ENCODE measurements at places on chromosomes 4 and X. TPM values are rescaled to one million over a fixed set of nuclear protein-coding genes. Genes with fewer than 3 reads are reported as not detected.

DNA sequence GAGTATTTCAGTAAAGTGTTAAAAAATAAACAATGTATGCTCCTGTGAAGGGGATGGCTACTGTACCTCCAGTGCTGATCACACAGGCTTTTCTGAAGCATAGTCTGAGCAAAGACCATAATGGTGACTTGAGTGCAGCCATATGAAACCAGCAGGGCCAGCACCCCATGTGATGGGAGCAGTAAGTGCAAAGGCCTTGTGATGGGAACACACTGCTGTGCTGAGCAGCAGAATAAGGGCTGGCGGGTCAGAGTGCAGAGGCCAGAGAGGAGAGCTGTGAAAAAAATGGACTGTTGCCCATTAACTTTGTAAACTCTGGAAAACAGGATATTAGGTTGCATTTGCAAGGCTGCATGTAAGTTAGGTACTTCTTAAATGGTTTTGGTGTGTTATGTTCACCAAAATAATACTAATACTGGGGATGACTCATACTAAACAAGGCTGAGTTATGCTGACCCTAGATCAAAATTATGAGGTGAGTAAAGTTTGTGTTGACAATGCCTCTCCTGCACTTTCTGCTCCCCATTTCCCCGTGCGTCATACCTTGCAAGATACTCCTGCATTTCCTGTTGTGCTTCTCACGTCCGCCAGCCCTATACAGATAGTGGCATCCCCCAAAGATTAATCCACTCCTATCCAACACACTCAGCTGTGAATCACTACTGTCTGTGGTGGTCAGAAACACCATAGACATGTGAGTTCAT, 67.0 kb upstream of the FAM9A start:
- DNase-seq = no peak

GRCh38 chr4:45518832-45519231, 605.0 kb downstream of the GABRG1 start:
- DNase-seq = no peak

- no peak for DNase-seq
These were observed 12.7 kb downstream of the GAB3 start for GRCh38 chrX:154738011-154738738.

- no peak for DNase-seq
These were observed 219.1 kb downstream of the THOC2 start for GRCh38 chrX:123513585-123514278.

DNA sequence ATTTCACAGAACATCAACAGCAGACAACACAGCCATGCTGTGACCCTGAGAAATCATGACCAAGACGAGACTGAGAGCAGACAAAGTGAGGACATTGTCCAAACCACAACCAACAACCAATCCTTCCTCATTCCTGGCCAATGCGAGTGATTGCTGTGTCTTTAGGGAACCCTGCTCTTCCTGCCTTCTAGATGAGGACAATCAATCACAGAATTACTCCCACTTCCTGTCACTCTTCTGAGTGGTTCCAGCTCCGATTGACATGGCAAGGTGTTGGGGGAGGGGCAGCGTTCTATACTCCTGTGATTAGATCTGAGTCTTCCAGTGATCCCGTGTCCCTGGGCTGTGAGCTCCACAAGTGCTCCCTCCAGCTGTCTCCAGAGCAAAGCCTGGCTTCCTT, 227.8 kb downstream of the STIM2 start:
- DNase-seq = no peak

DNA sequence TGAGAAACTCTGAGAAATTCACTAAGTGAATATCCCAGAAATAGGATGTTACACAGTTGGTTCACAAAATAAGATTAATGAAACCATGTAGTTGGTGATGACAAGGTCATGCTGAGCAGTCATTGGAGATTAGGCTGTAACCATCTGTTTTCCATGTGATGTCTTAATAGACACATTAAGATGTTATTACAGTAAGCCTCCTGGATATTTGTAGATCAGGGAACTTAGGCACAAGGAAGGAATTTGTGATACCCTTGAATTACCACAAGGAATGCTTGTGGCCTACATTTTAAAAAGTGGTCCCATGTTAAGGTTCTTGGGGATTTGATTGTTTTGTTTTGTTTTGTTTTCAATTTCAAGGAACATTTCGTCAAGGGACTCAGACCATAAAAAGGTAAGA, 185.6 kb upstream of the BANK1 start:
- DNase-seq = no peak

- DNase-seq = no peak
These were observed 502.8 kb downstream of the DMD start for GRCh38 chrX:32708542-32708941.

DNA sequence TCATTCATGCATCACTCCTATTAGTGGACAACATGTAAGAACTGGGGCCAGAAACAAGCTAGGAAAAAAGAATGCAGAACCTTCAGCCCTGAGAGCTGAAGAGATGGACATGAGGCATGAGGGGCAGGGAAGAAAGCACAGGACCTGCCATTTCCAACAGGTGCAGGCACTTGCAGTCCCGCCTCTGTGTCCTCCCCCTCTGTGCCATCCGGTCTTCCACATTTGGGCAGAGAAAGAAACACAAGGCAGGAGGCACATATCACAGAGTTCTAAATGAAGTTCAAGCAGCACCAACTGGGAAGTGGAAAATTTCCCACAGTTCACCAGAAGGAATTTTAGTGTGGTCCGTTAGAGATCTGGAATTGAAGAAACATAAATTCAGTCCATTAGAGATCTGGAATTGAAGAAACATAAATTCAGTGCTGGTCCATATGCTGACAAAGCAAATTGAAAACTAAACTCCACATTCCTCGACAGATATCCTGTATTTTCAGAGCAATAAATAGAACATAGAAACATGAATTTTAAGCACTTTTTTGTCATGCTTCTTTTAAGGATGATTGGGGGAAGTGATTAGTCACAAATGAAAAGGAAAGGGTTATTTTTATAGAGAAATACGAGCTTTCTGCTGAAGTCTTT, 57.2 kb upstream of the DAPP1 start:
- DNase-seq = no peak

DNA sequence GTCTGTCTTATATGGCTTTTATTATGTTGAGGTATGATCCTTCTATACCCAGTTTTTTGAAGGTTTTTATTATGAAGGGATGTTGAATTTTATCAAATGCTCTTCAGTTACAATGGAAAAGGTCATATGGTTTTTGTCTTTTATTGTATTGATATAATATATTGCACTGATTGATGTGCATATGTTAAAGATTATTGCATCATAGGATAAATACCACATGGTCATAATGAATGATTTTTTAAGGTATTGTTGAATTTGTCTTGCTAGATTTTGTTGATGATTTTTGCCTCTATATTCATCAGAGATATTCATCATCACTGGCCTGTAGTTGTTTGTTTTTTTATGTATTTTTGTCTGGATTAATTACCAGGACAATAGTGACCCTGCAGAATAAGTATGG, 339.2 kb upstream of the CT83 start:
- no peak for DNase-seq

DNA sequence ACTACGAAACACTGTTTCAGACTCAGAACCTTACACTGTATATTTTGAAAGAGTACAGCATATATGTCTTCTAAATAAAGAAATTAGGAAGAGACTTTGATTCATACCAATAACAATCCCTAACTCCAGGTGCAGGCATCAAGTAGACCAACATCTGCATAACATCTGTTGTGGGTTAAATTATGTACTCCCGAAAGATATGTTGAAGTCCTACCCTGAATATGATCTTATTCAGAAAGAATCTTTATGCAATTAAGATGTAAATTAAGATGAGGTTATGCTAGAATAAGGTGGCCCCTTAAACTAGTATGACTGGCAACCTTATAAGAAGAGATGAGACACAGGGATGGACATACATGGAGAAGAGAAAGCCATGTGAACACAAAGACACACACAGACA, 117.9 kb downstream of the INPP4B start:
- DNase-seq = no peak

DNA sequence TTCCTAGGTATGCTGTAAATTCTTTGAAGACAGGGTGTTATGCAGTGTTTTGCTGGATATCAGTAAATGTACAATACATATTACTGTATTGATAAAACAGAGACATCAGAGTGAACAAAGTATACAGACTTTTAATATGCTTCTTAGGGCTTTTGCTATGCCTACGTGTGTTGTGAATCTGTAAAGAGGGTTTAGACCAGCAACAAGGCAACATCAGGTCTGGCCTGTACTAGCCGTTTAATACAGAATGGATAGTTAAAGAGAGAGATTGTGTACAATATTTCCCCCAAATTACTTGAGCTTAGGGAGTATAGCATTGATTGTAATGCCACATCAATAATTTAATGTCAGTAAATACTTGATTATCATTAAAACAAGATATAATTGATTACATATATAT, 75.2 kb downstream of the PAQR3 start:
- DNase-seq = no peak

- DNase-seq = no peak
These were observed 435.8 kb upstream of the CPEB2 start for GRCh38 chr4:14566518-14566917.

DNA sequence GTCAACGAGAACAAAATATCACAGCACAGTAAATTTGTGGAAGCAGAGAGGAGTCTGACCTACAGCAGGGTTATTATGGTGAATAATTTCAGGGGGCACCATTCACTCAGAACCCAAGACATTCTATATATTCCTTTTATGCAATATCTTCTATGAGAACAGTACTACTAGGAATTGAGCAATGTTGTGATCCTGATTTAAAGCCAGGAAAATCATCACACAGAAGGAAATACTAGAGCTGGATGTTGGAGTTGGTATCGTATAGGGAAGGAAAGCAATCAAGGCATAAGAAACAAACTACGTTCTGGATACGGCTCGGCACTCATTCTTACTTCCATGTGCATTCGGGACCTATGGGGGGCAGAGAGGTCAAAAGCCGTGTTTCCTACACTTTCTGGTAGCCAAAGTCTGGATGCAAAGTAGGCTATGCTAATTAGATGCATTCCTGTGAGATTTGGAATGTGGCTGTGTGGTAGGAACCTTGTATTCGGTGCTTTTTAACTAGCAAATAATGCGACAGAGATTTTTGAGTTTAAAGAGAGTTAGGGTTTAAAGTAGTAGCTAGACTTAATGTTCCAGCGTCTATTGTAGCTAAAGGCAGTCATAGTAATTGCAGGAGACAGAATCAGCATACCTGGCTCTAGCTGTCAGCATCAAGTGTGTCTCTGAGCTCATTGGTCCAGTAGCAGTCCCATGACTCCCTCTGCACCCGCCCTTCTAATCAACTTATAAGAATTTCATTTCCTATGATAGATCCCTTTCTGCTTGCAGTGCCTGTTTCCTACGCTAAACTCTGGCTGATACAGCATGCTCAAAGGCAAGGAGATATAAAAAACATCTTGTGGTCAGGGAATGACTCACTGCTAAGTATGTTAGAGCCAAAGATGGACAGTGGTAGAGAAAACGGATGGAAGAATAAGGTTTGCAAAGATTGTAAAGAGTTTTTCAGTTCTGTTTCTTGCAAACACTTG, 43.3 kb upstream of the PDGFC start:
- no peak for DNase-seq

- DNase-seq = no peak
These were observed 8.1 kb downstream of the RTL5 start for GRCh38 chrX:72123471-72124185.

- no peak for DNase-seq
These were observed 1236.5 kb upstream of the TENM3 start for GRCh38 chr4:181006499-181007260.

GRCh38 chr4:81065446-81065845, 34.9 kb downstream of the BMP3 start:
- no peak for DNase-seq

GRCh38 chr4:1247864-1248244, 1.1 kb downstream of the CTBP1 start:
- DNase-seq = no peak

DNA sequence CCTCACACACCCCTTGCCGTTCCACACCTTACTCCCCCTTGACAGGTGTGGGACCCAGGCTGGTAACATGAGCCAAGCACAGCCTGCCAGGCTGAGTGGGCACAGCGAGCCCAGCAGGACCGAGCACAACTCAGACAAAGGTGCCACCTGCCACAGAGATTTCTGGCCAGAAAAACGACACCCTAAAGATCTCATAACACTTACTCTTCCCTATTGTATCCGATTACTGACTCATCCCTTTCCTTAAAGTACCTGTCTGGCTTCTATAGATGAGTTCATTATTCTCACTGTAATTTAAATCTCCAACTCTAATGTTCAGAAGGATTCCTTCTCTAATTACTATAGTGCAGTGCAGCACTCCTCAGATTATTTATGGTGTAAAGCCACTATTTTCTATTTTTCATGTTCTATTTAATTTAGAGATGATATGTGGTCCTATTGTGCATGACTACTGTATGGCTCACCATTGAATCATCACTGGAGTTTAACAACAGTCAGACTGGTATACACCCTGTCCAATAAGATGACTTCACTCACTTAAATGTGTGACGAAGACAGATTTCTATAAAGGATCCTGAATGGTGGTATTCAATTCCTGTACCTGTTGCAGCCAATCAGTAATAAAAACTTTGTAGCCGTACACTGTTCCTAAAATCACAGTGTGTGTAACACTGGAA, 7.6 kb upstream of the SYTL5 start:
- DNase-seq = no peak

- DNase-seq = no peak
These were observed 23.7 kb upstream of the TENM3 start for GRCh38 chr4:182219411-182220056.

DNA sequence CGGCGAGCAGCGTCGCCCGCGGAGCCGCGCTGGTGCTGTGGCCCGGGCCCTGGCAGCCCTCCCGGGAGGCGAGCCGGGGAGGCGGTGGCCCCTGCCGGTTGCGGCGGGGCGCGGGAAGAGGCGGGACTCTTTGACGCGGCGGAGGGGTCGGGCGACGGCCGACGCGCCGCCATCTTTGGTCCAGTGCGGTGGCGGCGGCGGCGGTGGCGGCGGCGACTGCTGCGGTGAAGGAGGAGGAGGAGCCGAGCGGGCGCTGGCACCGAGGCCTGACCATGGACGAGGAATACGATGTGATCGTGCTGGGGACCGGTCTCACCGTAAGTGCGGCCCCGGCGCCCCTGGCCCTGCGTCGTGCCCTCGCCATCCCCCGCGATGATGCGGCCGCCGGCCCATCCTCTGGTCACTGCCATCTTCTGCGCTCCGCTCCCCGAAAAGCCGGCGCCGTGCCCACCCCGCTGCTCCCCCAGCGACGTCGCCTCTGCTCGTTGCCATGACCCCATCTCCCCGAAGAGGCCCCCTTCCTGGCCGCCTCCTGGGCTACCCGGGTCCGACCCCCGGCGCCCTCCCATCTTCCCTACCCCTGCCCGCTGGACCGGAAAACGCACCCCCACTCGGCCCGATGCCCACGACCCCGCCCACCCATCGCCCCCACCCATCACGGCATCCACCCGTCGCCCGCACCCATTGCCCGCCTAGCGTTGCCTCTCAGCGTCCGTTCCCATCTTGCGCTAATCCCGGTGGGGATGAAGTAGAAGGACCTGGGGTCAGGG, at the start of gene GDI1:
TSS of gene GDI1 (plus strand) at position 172 of the 770 bp plus-strand sequence. CDS start at position 273, 101 bp downstream.
- peak; percentile 52 for DNase-seq

GRCh38 chr4:151540728-151541388, 131.9 kb downstream of the FHIP1A start:
- no peak for DNase-seq

SLC9B1 gene
- 1.9 TPM for total RNA-seq

HDX gene
- 2.0 TPM for total RNA-seq

FOXR2 gene
- not detected for total RNA-seq

ARSJ gene
- not detected for total RNA-seq

TMPRSS11B gene
- total RNA-seq = not detected

SGMS2 gene
- total RNA-seq = 0.42 TPM

TLR3 gene
- total RNA-seq = 0.97 TPM

TBC1D8B gene
- total RNA-seq = 0.35 TPM

PTTG2 gene
- 2.2 TPM for total RNA-seq

RASGEF1B gene
- total RNA-seq = 2.7 TPM

ITGB1BP2 gene
- total RNA-seq = 4.4 TPM

Measured in activated CD4-positive, alpha-beta T cell treated with anti-CD3 and anti-CD28 coated beads, Interleukin-2, amount 10 ng/mL, durations not matched to agents 7 days and 5 days (primary cell).